ENCODE measurements at places on chromosomes 2 and 18.

DNA sequence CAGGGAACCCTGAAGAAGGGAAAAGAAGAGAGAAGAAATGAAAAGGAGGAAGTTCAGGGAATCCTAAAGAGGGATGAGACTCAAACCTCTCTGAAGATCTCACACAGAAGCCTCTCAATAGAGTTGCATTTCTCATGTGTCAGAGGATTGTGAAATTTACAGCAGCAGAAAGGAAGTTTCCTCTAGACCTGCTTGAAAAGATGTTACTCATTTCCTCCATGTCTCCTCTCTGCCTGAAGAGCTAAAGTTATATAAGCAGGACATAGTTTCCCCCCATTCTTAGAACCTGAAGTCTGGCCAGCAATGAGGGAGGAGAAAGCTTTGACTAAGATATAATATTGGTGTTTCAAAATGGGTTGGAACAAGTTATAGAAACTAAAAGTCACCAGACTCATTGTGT, 1155.6 kb downstream of the LRP1B start:
- DNase-seq = no peak

- no peak for DNase-seq
Observed at GRCh38 chr2:40721595-40721994, 269.7 kb upstream of the SLC8A1 start.

DNA sequence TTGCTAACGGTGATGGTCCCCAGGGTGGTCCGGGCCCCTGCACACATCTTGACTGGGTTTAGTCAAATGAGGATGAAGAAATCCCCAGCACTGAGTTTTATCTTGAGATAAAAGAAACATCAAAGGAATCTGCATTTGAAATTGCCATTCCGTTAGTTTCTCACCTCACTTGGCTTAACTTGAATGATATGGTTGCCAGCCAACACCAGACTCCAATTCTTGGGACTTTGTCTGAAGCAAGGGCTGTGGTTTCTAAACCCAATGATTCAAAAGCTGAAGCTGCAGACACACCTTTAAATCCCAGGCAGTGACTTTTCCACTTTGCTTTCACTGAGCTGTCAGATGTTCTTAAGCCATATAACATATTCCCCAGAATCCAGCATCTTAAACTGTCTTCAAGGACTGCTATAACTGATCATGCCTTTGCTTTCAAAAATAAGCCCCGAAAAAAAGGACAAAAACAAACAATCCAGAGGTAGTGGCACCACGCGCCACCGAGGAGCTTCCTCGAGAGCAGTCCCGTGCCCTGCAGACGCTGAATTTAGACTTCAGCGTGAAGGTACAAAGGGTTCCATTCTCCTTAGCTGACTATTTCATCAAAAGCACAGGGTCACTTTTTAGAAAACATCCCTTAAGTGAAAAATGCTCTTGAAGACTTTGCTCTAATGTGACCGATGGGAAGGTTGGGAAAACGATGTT, 189.3 kb downstream of the HDAC4 start:
- no peak for DNase-seq

DNA sequence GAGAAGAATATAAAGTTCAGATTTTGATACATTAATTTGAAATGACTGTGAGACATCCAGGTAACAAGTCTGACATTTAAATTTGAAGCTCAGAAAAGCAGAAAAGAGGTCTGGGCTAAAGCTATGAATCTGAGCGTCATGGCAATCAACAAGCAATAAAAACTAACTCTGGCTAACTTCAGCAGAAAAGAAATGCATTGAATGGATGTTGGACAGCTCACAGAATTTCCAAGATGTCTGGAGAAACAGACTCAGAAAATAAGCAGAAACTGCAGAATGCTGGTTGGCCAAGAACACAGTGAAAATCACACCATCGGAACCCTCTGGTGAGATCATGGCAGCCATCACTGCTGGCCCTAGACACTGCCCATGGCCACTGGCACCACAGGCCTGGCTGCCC, 366.6 kb downstream of the METTL4 start:
- DNase-seq = no peak
